Uterus (tissue), 4 donors: ENCODE measurements at places on chromosomes 1 and 21. TPM values are rescaled to one million over a fixed set of nuclear protein-coding genes. Genes with fewer than 3 reads are reported as not detected.

GRCh38 chr1:205258719-205259118 is 31.0 kb downstream of the TMCC2 start:
- no peaks in the 10 kb centered on the region for H3K4me1 ChIP-seq
- no peaks in the 10 kb centered on the region for H3K36me3 ChIP-seq
- no peak overlapping the region for H3K27ac ChIP-seq
- H3K4me3 ChIP-seq, result no peak overlapping the region
- H3K27me3 ChIP-seq, result no peaks in the 10 kb centered on the region
- DNase-seq, result no peak

DNA sequence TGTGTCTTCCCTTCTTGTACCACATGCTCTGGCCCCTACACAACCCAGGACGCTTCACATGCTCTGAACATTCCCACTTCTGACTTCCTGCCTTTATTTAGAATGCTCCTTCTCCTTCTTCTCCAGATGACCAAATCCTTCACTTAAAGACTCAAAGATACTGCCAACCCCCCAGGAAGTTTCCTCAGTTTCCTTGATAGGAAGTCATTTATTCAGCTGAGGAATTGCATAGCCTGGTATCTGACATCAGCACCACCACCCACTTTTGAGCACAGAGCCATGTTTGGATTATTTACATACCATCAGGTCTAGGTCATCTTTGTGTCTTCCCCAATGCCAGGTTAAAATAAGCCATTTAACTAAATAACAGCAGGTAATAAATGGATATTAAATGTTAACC is 42.4 kb downstream of the GFI1 start:
- no peak overlapping the region for H3K4me3 ChIP-seq
- DNase-seq, result no peak
- H3K27me3 ChIP-seq, result no peaks in the 10 kb centered on the region
- H3K36me3 ChIP-seq, result no peaks in the 10 kb centered on the region

- H3K4me1 ChIP-seq, result no peaks in the 10 kb centered on the region
- no peak for DNase-seq
- no peak overlapping the region for H3K27ac ChIP-seq
- no peak overlapping the region for H3K4me3 ChIP-seq
- no peaks in the 10 kb centered on the region for H3K27me3 ChIP-seq
These were observed 63.5 kb downstream of the ATP1A1 start for GRCh38 chr1:116436611-116436970.

Gene A3GALT2
- not detected for total RNA-seq

DNA sequence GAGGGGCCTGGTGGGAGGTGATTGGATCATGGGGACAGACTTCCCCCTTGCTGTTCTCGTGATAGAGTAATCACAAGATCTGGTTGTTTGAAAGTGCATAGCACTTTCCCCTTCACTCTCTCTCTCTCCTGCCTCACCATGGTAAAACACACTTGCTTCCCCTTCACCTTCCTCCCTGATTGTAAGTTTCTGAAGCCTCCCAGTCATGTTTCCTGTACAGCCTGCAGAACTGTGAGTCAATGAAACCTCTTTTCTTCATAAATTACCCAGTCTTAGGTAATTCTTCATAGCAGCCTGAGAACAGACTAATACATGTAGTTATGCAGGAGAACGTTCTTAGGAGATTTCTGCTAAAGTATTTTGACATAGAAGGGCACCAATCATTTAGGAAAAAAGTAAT is 59.9 kb upstream of the FBXO28 start:
- H3K4me1 ChIP-seq, result no peaks in the 10 kb centered on the region
- H3K27me3 ChIP-seq, result no peaks in the 10 kb centered on the region
- no peak overlapping the region for H3K27ac ChIP-seq
- no peak for DNase-seq
- H3K36me3 ChIP-seq, result no peaks in the 10 kb centered on the region
- H3K4me3 ChIP-seq, result no peak overlapping the region

DNA sequence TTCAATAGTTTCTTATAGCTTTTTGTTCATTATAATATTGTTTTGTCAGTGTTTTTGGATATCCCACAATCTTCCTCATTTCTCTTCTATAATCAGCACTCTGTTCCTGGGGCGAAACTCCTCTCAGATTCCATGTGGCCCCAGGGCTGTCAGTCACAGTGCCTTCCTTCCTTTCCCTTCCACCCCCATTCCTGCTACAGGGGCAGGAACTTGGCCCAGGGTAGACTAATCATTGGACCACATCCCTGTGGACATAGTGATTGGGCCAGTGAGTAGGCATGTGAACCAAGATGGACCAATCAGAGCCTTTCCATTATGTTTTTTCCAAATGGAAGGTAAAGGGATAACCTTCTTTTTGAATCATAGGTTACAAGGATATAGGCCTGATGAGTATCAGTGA is 78.3 kb downstream of the PGM1 start:
- H3K27ac ChIP-seq, result no peak overlapping the region
- no peak overlapping the region for H3K4me3 ChIP-seq
- DNase-seq, result no peak
- no peaks in the 10 kb centered on the region for H3K27me3 ChIP-seq
- no peaks in the 10 kb centered on the region for H3K4me1 ChIP-seq

GRCh38 chr1:77889671-77890070 is 1.2 kb downstream of the NEXN start:
- H3K27ac ChIP-seq, result peak overlapping the region; percentile 95
- H3K4me1 ChIP-seq, result no peaks in the 10 kb centered on the region
- H3K4me3 ChIP-seq, result peak overlapping the region; percentile 69
- H3K27me3 ChIP-seq, result no peaks in the 10 kb centered on the region

Gene ZNF695
- not detected for total RNA-seq

GRCh38 chr21:16022921-16023320 is 293.1 kb downstream of the USP25 start:
- H3K4me1 ChIP-seq, result no peaks in the 10 kb centered on the region
- H3K27me3 ChIP-seq, result no peaks in the 10 kb centered on the region
- no peak overlapping the region for H3K27ac ChIP-seq
- no peaks in the 10 kb centered on the region for H3K36me3 ChIP-seq
- H3K4me3 ChIP-seq, result no peak overlapping the region

DNA sequence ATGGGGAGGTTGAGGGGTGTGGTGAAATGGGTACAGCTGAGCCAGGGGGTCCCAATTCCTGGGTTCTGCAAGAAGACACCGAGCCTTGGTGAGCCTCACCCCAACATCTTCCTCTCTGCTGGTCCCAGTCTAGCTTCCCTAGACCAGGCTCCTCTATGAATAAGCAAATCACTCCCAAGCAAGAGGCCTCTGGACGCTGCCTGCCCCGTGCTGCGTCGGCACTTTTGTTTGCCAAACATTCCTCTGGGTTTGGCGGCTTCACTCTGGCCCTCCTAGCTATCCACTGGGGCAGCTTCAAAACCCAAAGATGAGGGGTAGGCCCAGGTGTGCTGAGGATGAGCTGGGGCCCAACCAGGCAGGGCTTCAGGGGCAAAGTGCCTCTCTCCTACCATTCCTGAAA is 137.1 kb upstream of the CD34 start:
- no peaks in the 10 kb centered on the region for H3K36me3 ChIP-seq
- no peaks in the 10 kb centered on the region for H3K27me3 ChIP-seq
- H3K27ac ChIP-seq, result peak overlapping the region; percentile 64
- H3K4me1 ChIP-seq, result no peaks in the 10 kb centered on the region
- no peak overlapping the region for H3K4me3 ChIP-seq

GRCh38 chr1:81811757-81812371 is 11.1 kb downstream of the ADGRL2 start:
- DNase-seq, result no peak
- peaks cover 16% of the 10 kb centered on the region for H3K27me3 ChIP-seq
- no peaks in the 10 kb centered on the region for H3K36me3 ChIP-seq
- no peak overlapping the region for H3K27ac ChIP-seq
- no peaks in the 10 kb centered on the region for H3K4me1 ChIP-seq

- H3K27ac ChIP-seq, result no peak overlapping the region
- no peaks in the 10 kb centered on the region for H3K4me1 ChIP-seq
- no peaks in the 10 kb centered on the region for H3K27me3 ChIP-seq
- H3K36me3 ChIP-seq, result no peaks in the 10 kb centered on the region
These were observed 141.4 kb upstream of the RAB4A start for GRCh38 chr1:229129301-229130027.

DNA sequence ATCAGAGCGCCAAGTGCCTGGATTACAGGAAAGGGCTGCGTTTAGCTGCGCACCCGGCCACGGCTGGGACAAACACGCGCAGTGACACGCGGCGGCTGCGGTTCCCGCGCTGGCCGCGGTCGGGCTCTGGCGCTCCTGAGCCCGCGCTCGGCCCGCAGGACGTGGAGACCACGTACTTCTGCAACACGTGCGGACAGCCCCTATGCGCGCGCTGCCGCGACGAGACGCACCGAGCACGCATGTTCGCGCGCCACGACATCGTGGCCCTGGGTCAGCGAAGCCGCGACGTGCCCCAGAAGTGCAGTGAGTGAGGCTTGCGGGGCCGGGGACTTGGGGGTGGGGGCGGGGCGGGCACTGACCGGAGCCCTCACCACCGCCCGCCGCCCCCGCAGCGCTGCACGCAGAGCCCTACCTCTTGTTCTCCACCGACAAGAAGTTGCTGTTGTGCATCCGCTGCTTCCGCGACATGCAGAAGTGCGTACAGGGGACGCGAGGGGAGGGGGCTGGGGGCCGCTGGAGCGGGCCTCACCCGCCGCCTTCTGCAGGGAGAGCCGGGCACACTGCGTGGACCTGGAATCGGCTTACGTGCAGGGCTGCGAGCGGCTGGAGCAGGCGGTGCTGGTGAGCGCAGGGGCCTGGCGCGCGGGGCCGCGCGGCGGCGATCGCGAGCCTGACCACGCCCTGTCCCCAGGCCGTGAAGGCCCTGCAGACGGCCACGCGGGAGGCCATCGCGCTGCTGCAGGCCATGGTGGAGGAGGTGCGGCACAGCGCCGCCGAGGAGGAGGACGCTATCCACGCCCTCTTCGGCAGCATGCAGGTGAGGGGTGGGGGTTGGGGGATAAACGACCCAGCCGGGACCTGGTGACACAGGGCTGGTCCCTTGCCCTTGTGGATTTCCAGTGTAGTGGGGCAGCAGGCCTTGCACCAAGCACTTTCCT is 3.1 kb downstream of the RNF207 start:
- no peak overlapping the region for H3K4me3 ChIP-seq
- no peak overlapping the region for H3K27ac ChIP-seq
- no peak for DNase-seq
- no peaks in the 10 kb centered on the region for H3K4me1 ChIP-seq

Gene CCDC17
- total RNA-seq, result 1.3 TPM

Gene RCSD1
- 16.7 TPM for total RNA-seq

DNA sequence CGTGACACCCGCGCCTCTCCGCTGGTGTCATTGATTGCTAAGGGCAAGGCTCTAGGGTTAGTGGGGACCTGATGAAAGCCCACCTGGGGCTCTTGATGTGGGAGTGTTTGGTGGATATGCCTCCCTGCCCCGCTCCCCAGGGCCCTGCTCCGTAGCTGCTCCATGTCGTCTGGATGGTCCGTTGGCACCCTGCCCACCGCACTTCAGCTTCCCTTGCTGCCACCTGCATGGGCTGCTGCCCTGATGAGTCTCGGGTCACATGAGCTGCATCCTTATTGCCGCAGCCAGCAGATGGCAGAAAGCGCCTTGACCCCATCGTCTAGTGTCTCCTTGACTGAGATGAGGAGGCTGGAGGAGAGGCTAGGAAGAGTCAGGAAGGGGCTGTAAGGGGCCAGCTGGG is 439.4 kb downstream of the CAMTA1 start:
- no peaks in the 10 kb centered on the region for H3K27me3 ChIP-seq
- H3K4me3 ChIP-seq, result no peak overlapping the region
- no peaks in the 10 kb centered on the region for H3K4me1 ChIP-seq
- no peak for DNase-seq
- H3K27ac ChIP-seq, result no peak overlapping the region
- H3K36me3 ChIP-seq, result no peaks in the 10 kb centered on the region

Gene CFHR2
- not detected for total RNA-seq

Gene CD164L2
- total RNA-seq, result not detected

GRCh38 chr1:203537806-203538464 is 44.0 kb downstream of the OPTC start:
- no peaks in the 10 kb centered on the region for H3K27me3 ChIP-seq
- DNase-seq, result peak; percentile 64
- H3K4me1 ChIP-seq, result peaks cover 16% of the 10 kb centered on the region
- H3K4me3 ChIP-seq, result no peak overlapping the region

Gene NLRP3
- total RNA-seq, result 1.4 TPM

Gene BRDT
- total RNA-seq, result not detected

- no peak overlapping the region for H3K4me3 ChIP-seq
- H3K27me3 ChIP-seq, result no peaks in the 10 kb centered on the region
- H3K27ac ChIP-seq, result no peak overlapping the region
- DNase-seq, result no peak
These were observed 25.3 kb downstream of the TMEM51 start for GRCh38 chr1:15178571-15179484.

DNA sequence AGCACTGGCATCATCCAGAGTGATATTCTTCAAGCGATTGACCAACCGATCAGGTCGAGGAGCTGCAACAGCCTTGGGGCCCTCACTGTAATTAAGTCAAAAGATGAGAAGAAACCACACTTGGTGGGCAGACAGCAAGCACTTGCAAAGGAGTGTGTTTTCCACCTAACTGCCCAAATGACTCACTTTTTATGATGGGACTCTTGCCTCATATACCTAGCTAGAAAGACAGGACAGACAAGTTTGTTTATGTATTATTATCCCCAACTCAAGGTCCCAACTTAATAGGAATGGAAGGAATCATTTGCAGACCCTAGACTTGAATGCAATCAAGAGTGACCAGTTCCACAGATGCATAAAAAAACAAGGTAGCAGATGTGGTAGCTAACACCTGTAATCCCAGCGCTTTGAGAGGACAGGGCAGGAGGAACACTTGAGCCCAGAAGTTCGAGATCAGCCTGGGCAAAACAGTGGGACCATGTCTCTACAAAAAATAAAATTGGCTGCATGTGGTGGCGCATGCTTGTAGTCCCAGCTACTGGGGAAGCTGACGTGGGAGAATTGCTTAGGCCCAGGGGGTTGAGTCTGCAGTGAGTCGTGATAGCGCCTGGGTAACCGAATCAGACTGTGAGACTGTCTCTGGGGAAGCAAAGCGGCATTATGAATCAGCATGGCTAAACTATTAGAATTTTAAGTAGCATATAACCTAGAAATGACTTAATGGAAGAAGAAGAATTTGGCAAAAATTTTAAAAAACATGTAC is 2.3 kb upstream of the NRAS start:
- H3K4me3 ChIP-seq, result no peak overlapping the region
- no peaks in the 10 kb centered on the region for H3K36me3 ChIP-seq
- peaks cover 8% of the 10 kb centered on the region for H3K4me1 ChIP-seq
- no peak for DNase-seq
- H3K27me3 ChIP-seq, result no peaks in the 10 kb centered on the region
- H3K27ac ChIP-seq, result no peak overlapping the region

Gene CCDC181
- total RNA-seq, result not detected

GRCh38 chr1:67555461-67556296 is 125.5 kb upstream of the SERBP1 start:
- H3K27ac ChIP-seq, result no peak overlapping the region
- no peaks in the 10 kb centered on the region for H3K4me1 ChIP-seq
- no peaks in the 10 kb centered on the region for H3K36me3 ChIP-seq
- H3K27me3 ChIP-seq, result no peaks in the 10 kb centered on the region
- DNase-seq, result no peak

- no peaks in the 10 kb centered on the region for H3K4me1 ChIP-seq
- no peak for DNase-seq
- no peak overlapping the region for H3K4me3 ChIP-seq
- H3K36me3 ChIP-seq, result no peaks in the 10 kb centered on the region
- no peak overlapping the region for H3K27ac ChIP-seq
These were observed 22.2 kb downstream of the SGIP1 start for GRCh38 chr1:66556161-66556611.

Gene EPHB2
- total RNA-seq, result 49.6 TPM

Gene TLR5
- 16.4 TPM for total RNA-seq
